Substantia nigra (tissue), 51 donors: ENCODE measurements at places on chromosomes 4 and X.

DNA sequence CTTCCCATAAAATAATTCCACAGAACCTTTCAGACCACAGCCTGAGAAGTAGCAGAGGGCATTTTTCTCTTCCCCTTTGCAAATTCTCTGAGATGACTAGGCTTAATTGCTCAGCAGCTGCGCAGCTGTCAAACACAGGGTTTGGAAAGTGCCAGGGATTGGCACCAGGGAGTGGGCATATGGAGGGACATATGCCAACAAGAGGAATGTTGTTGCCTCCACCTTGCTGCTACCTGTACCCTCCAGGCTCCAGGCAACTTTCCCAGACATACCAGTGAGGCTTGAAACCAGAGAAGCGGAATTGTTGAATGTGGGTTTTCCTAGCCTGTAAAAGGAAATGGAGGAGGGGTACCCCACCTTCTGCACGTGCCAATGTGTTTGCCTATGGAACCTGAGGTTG lies 256.2 kb upstream of the GPR101 start:
- no peak for DNase-seq

DNA sequence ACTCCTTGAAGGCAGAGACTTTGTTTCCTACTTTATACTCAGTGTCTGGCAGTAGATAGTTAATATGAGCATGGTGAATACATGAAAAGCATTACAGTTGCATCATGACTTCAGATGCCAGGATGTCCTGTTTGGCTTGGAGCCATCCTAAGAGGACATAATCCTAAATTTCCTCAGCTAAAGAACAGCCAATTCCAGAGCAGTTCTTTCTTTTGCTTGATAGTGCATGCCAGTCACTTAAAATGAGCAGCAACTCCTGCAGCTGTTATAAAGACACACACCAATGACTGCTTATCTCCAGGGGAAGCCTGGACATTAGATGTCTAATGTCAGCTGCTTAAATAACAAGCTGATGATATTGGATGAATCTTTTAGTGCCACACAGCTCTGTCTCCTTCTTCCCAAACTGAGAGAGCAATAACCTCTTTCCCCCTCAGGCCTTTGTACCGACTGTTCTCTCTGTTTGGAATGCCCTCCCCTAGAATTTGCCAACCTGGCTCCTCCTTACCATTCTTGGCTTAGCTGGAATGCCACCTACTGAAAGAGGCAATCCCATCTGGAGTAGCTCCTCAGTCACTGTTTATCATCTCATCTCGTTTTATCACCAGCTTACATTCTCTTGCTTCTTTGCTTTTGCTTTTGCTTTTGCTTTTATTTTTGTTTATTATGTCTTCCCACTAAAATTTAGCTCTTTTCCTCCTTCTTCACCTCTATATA lies 100.8 kb upstream of the USP38 start:
- no peak for DNase-seq

DNA sequence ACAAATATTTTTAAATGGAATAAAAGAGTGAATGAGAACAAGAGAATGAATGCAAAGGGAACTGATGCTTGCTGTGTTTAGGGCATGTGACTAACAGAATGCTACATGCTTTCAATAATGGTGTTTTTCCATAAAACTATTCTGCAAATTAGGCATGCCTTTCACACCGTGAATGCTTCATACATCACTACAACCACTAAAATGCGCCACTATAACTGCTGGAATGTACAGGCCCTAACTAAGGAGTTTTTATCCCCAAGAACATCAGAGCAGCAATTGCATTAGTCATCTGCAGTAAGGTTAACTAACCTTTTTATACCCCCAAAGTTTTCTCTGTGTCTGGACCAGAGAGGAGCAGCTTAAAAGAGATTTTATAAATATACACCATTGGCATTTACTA lies 190.4 kb downstream of the ARAP2 start:
- DNase-seq = no peak

GRCh38 chr4:6542951-6543350 lies 32.0 kb upstream of the MAN2B2 start:
- DNase-seq = no peak

GRCh38 chr4:92101737-92102172 lies 202.0 kb upstream of the GRID2 start:
- DNase-seq = no peak
